KBM-7 (cell line): ENCODE measurements at places on chromosomes 13 and 19.

DNA sequence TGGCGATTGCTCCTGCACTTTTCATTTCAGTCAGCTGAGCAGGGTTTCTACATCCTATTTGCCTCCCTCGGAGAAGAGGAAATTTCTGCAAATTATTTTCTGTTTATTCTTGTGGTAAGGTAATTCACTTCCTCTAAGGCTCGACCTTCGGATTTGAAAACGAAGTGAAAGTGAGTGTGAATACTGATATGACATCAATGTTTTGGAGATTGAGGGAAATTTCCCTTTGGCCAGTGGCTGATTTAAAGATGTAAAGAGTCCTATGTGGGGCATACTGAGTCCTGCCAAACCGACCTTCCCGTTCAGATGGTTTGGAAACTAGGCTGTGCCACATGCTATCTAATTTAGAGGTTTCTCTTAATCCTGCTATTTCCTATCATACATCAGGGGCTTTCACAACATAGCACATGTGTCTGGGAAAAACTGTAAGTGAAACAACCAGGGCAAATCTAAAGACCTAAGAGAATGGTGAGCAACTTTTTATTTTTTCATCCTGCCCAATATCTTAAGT lies 112.3 kb downstream of the POSTN start:
- no peak for DNase-seq

DNA sequence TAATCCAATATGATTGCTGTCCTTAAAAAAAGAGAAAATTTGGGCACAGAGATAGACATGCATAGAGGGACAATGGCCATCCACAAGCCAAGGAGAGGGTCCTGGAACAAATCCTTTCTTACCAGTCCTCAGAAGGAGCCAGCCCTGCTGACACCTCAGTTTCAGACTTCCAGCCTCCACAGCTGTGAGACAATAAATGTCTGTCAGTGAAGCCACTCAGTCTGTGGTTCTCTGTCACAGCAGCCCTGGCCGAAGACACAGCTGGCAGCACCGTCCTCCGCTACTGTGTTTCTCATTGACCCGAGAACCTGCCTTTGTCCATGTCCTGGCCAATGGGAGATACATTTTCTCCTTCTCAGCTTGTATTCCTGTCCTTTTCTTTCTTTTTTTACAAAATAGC lies 207.9 kb downstream of the TM9SF2 start:
- DNase-seq: no peak

- DNase-seq: no peak
These were observed 147.4 kb downstream of the PTPRS start for GRCh38 chr19:5193192-5193591.

GRCh38 chr19:39696387-39696786 lies 7.9 kb upstream of the LGALS14 start:
- no peak for DNase-seq

- no peak for DNase-seq
These were observed 867.0 kb downstream of the GPC5 start for GRCh38 chr13:92265408-92265807.

DNA sequence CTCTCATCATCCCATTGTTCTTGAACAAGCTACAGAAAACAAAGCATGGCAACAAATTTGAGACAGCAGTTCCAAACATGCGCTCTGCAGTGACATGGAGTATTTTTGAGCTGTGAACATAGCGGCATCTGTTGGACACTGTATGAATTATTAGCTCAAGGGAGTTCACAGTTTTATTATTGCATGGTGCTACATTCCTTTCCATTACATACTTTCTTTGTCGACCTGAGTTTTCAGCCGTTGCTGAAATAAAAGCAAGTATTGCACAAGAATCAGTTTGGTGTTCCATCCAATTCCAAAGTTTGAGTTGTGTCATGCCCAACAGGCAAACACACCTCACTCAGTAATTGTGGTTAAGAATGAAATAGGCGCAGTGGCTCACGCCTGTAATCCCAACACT lies 30.1 kb upstream of the METTL21C start:
- DNase-seq: peak; percentile 52

DNA sequence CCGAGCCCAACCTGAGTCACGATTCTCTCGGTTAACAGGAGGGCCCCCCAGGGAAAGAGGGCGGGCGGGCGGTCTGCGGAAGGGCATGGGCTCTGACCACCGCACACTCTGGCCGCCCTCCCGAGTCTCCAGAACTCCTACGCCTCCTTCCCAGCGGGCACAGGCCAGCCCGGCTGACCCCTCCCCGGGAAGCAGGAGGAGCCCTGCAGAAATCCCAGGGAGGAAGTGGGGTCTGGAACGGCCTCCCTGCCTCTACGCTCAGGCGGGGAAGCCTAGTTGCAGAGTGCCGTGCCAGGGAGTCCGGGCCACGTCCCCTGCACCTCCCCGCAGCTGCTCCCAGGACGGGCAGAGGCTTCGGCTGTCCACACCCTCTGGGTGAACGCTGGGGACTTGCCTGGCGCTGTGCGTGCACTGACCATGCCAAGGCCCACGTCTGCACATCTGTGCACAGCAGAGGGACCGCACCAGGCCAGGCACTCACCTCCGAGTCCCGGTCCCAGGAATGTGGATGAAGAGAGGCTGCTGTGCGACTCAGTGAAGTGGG lies 20.8 kb downstream of the TCF3 start:
- DNase-seq: no peak
